ENCODE measurements at places on chromosomes 1 and 21.
A peak's percentile ranks its signal among the peaks of the same experiment; 100 is the strongest.

DNA sequence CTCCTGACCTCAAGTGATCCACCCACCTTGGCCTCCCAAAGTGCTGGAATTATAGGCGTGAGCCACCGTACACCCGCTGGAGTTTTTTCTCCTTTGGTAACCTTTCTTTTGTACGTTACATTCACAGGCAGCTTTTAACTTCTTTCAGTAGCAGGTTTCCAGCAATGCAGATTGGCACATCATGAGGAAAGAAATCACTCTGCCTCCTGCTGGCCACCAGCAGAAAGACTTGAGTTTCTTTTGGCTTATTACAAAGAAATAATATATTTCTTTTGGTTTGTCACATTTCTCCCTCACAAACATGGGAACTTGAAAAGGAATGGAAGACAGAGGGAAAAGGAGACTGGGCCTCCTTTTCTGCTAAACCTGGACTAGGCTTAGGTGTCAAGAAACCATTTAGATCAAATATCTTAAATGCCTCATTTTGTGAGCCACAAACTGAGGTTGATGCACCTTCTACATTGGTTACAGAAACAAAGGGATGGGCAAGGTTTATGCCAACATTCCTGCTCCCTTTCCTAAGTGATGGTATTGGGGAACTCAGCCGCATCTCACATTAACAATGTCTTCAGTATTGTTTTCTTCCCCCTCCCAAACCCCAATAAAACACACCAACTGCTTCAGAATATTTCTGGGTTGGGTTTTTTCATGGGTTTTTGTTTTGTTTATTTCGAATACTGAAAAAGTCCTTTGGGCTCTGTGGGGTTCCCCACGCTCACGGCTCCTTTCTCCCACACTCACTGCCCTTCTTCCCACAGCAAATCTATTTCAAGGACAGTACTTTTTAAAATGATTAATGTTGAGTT lies 7.7 kb downstream of the ENSA start:
- no peak for DNase-seq

GRCh38 chr1:225769687-225770086 lies 7.9 kb upstream of the SRP9 start:
- DNase-seq: no peak

GRCh38 chr1:223242382-223242955 lies 99.4 kb upstream of the TLR5 start:
- no peak for DNase-seq

DNA sequence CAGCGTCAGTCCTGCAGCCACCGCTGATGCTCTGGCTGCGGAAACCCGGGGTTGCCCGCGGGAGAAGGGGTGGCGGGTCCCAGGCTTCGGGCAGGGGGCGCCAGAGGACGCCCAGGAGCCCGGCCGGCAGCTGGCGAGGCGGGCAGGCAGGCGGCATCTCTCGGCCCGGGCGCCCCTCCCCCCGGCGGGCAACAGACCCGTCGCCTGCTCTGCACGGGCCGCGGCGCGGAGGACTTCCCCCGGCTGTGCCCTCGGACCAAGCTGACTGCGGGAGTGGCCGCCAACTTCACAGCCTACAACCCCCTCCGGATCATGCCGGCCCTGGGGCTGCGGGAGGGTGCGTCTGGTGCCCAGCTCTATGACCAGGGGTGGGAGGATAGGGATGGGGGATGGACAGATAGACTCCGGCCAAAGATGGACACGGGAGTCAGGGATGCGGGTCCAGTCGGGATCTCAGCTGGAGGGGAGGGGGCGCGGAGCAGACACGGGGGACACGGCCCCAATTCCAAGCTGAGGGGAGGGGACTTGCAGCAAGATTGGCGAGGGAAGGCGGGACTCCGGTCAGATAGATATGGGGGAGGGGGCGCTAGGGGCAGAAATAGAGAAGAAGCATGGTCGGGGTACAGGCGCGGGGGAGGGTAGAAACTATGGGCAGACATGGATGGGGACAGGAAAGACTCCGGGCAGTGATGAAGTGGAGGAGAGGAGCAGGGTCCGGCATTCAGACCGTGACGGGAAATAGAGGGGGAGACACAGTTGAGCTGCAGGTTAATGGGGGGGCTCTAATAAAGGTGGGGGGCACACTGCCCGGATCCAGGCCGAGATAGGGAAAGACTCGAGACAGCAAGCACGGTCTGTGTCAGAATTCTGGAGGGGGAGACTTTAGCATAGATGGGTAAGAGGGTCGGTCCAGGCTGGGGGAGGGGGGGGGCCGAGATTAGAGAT lies 1.1 kb downstream of the ADGRB2 start:
- peak; percentile 73 for DNase-seq

DNA sequence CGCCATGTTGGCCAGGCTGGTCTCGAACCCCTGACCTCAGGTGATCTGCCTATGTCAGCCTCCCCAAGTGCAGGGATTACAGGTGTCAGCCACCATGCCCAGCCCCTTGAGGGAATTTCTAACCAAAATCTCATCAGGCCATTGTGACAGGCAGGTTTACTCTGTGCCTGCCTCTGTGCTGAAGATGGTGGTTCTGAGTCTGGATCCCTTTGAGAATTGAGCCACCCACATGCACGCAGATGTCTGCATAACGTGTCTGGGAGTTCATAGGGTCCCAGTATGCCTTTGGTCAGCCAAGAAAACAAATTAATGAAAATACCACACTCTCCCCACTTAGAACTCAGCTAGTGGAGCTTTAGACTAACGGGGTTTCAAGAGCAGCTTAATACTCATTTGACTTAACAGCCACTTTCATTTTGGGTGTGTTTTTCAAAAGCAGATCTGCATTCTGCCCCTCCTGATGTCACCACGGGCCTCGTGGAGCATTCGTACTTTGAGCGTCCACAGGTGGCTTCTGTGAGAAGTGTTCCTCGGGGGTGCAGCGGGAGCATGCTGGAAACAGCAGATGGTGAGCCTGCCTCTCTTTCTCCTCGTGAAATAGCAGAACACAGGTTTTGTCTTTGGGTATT lies 45.3 kb downstream of the DIP2A start:
- no peak for DNase-seq

DNA sequence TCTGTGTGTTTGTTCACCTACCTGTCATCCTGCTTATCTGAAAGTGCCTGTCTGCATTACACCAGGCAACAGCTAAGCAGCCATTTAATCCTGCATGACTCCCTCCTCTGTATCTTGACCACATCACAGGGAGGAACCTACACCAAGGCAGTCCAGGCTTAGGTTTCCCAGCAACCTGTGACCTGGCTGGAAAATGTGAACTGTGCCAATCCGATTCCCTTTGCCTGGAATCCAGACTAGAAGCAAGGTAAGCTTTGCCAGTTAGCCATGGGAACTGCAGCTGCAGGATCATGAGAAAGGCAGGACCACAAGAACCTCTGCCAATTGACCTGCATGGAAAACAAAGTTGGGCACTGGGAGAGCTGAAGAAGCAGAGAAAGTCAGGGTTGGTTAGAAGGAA lies 6.3 kb upstream of the ATP1B1 start:
- DNase-seq: no peak

DNA sequence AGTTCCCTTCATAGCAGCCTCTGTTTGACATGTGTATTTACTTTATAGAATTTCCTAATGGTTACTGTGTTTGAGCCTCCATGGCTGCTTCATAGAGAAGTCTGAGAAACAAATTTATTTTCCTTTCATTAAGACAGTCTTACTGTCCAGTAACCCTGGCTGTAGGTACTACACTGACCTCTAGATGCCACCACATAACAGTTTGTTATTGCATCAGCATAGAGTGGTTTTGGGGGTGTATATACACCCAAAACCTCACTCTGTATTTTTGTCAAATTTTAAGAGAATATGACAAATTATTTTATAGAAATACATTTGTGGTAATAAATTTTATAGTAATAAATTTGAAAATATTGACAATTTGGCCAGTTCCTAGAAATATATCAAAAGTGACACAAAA lies 57.3 kb downstream of the OBSCN start:
- no peak for DNase-seq

DNA sequence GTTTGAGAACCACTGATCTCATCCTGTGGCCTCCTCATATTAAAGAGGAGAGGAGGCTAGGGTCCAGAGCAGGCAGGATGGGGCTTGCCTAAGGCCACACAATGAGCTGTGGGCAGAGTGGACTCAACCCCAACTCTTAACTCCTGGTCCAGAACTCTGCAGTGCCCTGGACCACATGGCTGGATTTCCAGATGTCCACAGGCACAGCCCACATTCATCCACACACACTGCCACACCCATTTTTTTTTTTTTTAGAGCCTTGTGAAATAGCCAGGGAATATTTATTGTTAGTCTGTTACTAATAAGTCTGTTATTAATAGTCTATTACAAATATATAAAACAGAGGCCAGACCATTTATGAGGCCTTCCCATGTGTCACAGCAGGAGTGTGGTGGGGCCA lies 192.2 kb downstream of the TRABD2B start:
- DNase-seq: no peak

DNA sequence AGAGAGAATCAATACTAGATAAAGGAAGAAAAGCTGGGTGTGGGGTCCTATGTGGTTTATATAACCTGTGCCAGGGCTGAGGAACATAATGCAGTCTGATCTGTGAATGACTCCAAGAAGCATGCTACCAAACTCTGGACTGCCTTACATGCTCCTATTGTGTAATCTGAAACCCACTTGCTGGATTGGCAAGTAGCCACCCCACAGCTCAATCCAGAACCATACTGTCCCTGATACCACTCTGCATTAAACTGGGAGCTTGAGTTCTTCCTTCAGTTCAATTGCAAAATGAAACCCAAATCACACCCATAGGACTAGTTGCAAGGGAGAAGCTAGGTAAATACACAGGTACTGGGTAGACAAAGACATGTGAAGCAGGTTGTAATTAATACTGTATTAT lies 115.4 kb upstream of the NEGR1 start:
- DNase-seq: no peak

DNA sequence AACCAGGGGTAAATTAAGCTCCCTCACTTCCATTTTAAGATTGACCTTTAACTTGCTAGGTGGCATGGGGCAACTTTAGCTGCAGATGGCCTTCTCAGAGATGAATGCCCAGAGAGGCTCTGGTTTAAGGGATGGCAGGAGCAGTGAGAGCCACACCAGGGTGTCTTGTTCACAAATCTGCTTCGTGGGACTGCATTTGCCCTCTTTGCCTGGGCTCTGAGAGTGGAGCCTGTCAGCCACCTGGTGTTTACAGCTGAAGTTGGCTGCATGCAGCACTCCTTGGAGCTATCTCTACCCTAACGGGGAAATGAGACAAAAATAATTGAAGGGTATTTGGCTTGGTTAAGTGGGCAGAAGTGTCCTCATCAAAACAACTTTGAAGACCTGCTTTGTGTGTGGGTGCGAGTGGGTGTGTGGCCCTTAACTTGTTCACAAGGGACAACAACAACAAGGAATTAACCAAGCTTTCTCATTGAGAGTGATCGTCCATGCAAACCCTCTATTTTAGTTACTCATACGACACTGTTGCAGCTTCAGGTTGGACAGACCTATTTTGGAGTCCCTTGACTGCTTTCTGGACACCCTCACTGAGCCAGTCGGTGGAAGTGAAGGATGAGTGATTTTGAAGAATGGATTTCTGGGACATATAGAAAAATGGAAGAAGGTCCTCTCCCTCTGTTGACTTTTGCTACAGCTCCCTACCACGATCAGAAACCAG lies 29.8 kb downstream of the PGM1 start:
- DNase-seq: no peak

DNA sequence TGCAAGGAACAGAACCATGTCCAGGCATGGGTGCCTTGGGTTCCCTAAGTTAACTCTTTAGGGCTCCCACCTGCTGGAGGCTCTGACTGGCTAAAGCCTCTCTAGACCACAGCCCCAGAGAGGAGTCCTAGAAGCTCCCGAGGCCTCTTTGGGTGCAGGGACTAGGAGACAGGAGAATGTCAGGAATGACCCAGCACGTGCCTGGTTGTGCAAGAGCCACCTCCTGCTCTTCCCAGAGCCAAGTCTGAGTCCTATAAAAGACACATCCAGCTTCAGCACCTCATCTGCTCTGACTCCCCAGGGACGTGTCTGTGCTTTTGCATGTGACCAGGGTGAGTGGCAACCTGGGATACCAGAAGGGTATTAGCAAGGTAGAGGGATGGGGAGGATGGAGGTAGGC lies at the start of gene LCE2D:
Gene LCE2D (plus strand): TSS at position 283 of the 400 bp plus-strand sequence. CDS start 726 bp downstream, outside the sequence.
- DNase-seq: no peak

All from activated T-cell treated with anti-CD3 and anti-CD28 coated beads for 48 hours (primary cell).